ENCODE measurements at places on chromosomes 11 and 22. TPM values are rescaled to one million over a fixed set of nuclear protein-coding genes. Genes with fewer than 3 reads are reported as not detected.

ZBTB16 gene
- 10.3 TPM for total RNA-seq

TTLL12 gene
- total RNA-seq = 8.1 TPM

PRRG4 gene
- 5.1 TPM for total RNA-seq

MS4A4A gene
- 31.9 TPM for total RNA-seq

ZNRF3 gene
- 7.4 TPM for total RNA-seq

C11orf87 gene
- 0.69 TPM for total RNA-seq

MIEF1 gene
- 12.2 TPM for total RNA-seq

RANGAP1 gene
- 15.0 TPM for total RNA-seq

CELSR1 gene
- 4.5 TPM for total RNA-seq

DNA sequence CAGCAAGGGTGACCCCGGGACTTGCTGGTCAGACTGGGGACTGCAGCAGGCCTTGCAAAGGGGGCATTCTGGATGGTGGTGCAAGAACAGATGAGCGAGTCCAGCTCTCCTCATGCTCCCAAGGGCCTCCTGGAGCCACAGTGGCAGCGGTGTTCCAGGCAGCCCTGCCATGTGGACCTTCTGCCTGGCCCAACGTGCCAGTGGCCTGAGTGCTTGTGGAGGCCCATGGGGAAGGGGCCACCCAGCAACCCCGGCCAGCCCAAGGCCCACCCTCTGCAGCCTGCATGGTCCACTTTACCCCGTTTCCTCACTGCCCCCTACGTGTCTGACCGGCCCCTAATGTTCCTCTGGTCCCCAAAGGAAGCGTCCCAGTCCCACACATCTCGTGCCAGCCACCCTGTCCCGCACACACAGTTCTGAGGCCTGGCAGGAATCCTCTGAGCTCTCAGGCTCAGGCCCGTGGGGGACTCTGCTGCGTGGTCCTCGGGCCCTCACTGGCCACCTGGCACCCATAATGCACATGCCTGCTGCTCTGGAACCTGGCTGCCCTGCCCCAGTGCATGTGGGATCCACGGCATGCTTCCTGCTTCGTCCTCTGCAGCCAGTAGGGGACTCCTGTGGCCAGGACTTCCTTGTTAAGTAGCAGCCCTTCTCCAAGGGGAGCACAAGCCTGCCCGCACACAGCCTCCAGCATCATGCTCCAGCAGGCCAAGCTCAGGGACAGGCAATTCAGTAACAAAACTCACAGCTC, 85.5 kb downstream of the DGCR2 start:
- DNase-seq = no peak

DNA sequence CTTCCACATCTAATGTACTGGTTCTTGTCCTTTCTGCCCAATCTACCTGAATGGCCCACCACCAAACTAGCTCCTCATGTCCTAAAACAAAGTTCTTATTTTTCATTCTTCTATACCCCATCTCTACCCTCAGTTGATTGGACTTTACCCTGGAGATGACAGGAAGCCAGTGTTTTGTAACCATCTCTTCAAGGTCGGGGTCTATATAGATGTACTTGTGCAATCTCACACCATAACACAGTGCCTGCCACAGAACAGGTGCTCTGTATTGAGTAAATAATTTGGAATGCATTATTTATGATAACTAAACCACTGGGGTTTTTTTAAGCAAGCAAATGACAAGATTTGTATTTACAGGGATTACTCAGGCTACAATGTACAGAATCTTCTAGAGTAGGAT, 76.7 kb upstream of the FAM181B start:
- DNase-seq = no peak

DNA sequence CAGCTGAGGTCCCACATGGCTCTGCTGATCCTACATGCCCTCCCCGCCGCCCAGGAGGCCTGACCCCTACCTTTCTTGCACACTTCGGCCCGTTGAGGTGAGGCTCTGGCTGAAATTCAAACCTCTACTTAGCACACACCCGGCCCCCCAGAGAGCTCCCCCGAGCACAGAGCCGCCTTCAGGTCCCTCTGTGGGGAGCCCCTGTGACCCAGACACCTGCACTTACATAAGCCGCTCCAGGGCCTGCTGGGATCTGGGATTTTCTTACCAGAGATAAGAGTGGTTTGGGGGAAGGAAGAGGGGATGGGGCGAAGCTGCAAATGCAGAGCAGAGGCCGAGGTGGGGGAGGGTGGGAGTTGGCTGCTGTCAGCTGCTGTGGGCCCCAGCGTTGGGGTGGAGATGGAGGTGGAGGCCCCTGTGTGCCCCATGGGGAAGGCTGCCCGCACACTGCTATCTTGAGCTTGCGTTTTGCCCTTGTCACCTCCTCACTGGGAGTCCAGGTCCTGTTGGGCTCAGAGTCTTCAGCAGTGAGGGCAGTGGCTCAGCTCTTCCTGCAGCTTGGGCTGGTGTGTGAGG, 30.6 kb downstream of the CAPN1 start:
- DNase-seq = no peak

- no peak for DNase-seq
Measured at GRCh38 chr11:12193515-12194336, 83.3 kb downstream of the MICAL2 start.

- DNase-seq = no peak
Measured at GRCh38 chr11:108226036-108226435, 3.2 kb downstream of the ATM start.

DNA sequence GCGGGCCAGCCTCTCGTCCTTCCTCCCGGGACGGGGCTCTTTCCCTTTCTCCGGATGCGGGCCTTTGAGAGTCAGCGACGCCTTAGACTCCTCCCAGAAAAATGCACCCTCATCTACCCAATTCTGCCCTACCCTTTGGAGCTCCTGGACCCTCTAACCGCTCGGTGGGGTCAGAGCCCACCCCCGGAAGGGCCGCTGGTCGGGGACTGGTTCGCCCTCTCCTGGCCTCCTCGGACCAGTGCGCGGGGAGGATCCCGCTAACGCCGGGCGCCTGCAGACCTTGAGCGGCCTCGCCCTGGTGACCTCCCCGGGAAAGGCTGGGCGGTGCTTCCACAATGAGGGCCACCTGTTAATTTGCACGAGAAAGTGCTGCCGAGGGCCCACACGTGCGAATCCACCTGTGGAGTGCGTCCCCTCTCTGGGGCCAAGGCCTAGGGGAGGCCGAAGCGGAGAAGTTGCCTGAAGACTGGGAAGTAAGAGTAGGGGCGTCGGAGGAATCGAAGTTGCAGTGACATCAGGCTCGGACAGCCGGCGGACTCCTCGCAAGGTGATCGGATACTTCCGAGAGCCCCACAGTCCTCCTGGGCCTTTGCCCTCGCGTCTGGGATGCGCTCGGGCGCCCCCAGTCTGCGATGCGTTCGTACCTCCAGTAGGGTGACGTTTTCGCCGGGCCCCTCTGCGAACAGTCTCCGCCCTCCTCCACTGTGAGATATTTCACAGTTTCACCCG, 61.5 kb downstream of the ENDOD1 start:
- DNase-seq = peak; percentile 90

DNA sequence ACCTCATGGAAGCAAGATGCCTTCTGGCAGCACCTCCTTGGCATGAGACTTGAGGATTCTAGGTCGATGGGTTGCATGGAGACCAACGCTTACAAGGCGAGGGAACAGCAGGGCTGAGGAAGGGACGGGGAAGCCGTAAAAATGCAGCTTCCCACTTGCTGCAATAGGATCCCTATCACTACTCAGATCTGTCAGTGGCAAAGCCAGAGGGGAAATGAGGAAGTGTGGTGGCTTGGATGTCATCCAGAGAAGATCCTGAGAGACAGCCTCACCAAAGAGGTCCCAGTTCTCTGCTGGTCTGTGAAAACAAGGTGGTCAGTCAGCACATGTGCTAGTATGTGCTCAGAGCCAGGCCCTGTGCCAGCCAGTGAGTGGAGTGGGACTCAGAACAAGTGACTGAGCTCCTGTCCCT, 22.2 kb downstream of the CYB5R2 start:
- DNase-seq = no peak

DNA sequence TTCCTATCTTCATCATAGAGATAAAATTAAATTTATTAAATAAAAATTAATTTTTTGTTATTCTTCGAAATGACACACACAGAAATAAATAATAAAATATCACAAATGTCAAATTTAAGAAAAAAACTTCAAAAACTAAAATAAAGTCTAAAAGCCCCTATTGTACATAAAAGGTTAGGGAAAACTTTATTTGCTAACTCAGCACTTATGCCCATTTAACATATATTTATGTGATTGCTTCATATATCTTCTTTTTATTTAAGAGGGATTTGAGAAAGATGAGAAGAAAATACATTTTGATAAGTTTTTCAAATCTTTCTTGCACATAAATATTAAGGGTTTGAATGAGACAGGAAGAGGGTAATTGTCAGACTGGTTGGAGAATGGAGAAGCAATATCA, 2350.4 kb upstream of the RAG2 start:
- DNase-seq = no peak

DNA sequence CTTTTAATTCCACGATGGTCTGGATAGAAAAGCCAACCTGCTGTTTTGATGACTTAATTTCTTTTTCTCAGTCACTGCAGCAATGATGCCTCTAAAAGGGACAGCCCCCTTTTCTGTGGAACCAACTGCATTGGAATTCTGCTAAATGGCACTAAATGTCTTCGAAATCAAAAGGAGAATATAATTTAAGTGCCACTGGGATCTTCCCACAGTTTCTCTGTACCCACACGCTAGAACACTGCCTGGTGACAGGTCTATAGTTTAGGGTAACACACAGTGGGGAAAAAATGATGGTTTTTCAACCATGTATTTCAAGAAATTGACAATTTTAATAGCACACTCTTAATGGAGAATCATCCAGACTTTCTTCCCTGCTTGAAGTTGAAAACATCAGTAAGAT, 182.3 kb downstream of the OPCML start:
- DNase-seq = no peak

GRCh38 chr11:10414659-10415058, 40.4 kb upstream of the AMPD3 start:
- DNase-seq = no peak

Measured in urinary bladder (tissue), 4 donors.